ENCODE measurements at places on chromosomes 3 and 15.
A peak's percentile ranks its signal among the peaks of the same experiment; 100 is the strongest.

DNA sequence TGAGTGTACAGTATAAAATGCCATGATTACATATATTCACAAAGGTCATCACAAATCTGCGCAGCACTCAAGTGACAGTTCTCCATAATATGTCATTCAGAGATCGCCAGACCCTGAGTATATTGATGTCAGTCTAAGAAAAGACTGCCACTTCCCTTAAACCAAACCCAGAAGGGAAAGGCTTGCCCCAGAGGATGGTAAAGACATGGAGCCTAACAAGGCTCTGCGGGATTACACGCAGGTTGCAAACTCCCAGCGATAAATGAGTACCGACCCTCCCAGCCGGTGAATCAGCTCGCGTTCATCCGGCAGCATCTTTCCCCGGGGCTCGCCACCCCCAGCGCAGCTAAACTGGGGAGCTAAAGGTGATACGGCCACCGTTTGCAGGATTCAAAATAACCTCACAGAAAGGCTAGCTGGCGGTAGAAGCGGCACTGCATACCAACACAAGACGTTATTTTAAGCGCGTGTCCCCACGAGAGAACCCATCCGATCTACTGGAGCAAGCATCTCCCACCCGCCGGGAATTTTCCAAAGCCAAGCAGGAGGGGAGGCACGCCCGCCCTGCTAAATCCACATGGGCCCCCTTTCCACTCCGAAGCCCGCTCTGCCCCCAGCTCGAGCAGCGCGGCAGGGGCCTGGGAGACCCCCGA is 643 bp downstream of the MYO5A start:
- peak; percentile 65 for DNase-seq

GRCh38 chr3:61253756-61254155 is 2.5 kb upstream of the FHIT start:
- peak; percentile 13 for DNase-seq

GRCh38 chr15:79724312-79724711 is 172.5 kb downstream of the MTHFS start:
- DNase-seq: no peak

DNA sequence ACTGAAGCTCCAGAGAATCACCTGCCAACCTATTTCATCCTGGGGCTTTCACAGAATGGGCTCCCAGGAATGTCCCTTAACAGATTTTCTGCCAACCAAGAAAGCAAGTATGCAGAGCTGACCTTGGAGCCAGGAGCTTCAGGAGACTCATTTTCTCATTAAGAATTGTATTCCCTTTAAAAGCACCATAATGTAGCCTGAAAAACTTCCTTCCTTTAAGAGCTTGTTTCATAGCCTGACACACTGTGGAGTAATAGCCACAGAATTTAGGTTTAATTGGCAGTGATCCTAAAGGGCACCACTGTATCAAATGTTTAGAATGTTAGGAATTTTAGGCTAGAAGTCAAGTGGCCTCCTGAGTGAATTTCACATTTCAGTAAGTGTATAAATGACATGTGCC is 309.8 kb downstream of the GBE1 start:
- no peak for DNase-seq

DNA sequence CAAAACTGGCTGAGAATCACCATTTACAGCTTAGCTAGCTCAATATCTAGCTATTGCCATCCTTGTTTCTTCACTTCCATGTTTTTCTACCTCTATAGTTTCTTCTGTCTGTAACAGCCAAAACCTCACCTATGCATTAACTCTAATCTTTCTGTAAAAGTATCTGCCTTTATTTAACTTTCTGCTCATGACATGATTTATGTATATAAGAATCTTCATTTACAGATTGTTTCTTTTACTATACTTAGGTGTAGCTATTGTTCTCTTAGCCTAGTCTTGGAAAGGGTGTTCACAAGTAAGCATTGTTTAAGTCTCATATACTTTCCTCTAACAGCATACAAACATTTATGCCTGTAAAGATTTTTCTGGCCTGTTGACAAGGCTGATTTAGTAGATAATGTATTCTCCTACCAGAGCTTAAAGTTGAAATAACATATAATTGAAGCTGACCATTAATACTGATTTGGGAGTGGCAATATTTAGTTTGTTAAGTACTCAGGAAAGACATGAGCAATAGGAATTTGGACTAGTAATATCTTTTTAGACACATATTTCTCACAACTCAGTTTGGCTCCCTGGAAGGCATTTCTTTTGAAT is 9.4 kb downstream of the FILIP1L start:
- no peak for DNase-seq

- DNase-seq: no peak
Measured at GRCh38 chr15:31311735-31312619, 14.7 kb upstream of the KLF13 start.

DNA sequence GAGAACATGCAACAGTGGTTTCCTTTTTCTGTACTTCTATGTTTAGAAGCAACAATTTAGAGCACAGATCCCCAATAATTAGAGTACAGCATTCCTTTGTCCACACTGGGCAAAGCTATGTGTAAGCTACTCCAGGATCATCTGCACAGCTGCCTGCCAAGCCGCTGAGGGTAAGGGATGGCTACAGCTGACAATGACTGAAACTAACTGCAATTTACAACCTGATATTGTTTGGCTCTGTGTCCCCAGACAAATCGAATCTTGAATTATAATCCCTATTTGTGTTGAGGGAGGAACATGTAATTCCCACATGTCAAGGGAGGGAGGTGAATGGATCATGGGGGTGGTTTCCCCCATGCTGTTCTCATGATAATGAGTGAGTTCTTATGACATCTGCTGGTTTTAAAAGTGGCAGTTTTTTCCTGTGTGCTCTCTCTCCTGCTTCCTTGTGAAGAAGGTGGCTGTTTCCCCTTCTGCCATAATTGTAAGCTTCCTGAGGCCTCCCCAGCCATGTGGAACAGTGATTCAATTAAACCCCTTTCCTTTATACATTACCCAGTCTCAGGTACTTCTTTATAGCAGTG is 54.8 kb upstream of the TNFSF10 start:
- DNase-seq: peak; percentile 33

GRCh38 chr3:185526349-185526951 is 25.9 kb downstream of the LIPH start:
- DNase-seq: no peak

GRCh38 chr3:122727766-122728165 is 47.1 kb downstream of the PARP14 start:
- no peak for DNase-seq

DNA sequence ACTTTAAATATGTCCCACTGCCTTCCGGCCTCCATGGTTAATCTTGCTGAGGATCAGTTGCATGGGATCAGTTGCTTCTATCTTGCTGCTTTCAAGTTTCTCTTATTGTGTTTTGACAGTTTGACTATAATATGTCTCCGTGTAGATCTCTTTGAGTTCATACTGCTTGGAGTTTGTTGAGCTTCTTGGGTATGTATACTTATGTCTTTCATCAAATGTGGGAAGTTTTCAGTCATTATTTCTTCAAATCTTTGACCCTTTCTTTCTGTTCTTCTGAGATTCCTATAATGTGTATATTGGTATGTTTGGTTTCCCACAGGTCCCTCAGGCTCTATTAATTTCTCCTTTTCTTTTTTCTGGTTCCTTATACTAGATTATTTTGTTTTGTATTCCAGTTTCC is 30.8 kb downstream of the PCCB start:
- no peak for DNase-seq

Measured in NCI-H82 (cell line).